ENCODE measurements at places on chromosomes 5 and 9. TPM values are rescaled to one million over a fixed set of nuclear protein-coding genes. Genes with fewer than 3 reads are reported as not detected.

Gene KIAA0825
- total RNA-seq: 2.0 TPM

Gene CCL28
- total RNA-seq: 18.8 TPM

Gene CARTPT
- not detected for total RNA-seq

Gene INSL4
- total RNA-seq: not detected

Gene MELK
- 16.0 TPM for total RNA-seq

Data from Karpas-422 (cell line).